Stimulated activated CD8-positive, alpha-beta memory T cell treated with anti-CD3 and anti-CD28 coated beads, Interleukin-2, amount 100 ng/mL, for 1 hour (primary cell): ENCODE measurements at places on chromosomes 1 and 21.

GRCh38 chr1:7221826-7222694 lies 436.8 kb downstream of the CAMTA1 start:
- DNase-seq, result no peak

DNA sequence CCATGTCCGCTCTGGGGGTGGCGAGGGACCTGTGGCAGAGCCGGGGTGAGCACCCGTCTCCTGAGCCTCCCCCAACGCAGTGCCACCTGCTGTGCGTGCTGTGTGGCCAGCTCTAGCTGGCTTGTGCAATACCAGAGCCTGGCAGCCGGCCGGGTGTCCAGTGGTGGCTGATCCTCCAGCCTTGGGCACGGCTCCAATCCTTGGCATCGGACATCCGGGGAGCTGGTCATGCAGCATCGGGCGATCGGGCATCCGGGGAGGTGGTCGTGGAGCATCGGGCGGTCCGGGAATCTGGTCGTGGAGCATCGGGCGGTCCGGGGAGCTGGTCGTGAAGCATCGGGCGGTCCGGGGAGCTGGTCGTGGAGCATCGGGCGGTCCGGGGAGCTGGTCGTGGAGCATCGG lies 8.1 kb downstream of the SLX9 start:
- DNase-seq, result no peak

GRCh38 chr1:179968994-179969919 lies 14.6 kb downstream of the CEP350 start:
- no peak for DNase-seq

GRCh38 chr1:230283678-230284077 lies 142.5 kb downstream of the PGBD5 start:
- DNase-seq, result no peak

- no peak for DNase-seq
These were observed 36.0 kb downstream of the PTPRU start for GRCh38 chr1:29272147-29272907.

GRCh38 chr1:109821221-109821669 lies 57.5 kb upstream of the EPS8L3 start:
- DNase-seq, result no peak

DNA sequence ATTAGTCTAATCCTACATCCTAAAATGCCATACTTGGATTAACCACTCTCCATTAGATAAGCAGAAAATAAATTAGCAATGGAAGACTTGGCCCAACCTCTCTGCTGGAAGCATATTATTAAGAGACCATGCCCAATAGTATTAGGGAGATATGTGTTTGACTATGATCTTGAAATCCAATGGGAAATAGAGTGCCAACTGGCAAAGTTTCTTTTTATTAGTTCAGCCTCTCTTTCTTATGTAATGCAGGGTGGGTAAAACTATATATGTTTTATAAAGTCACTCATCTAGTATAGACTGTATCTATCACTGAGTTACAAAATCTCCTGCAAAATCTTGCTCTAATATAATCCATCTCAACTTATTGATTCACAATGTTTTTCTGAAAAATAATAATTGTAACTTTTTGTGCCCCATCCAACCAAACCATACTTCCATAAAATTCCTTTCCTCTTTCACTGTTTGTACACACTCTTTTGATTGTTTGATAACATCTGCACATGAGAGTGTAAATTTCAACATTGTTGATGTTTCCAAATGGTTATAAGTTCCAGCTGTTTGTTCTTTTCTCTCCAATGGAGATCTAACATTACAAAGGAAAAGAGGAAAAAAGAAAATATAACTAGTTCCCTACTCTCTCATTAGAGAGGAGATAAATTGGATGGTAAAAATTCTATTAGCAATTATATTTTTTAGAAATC lies 408.1 kb upstream of the ADGRL2 start:
- DNase-seq, result no peak

GRCh38 chr1:94623560-94624148 lies 82.1 kb upstream of the F3 start:
- no peak for DNase-seq

- no peak for DNase-seq
These were observed 923.4 kb downstream of the NCAM2 start for GRCh38 chr21:21921410-21922232.

DNA sequence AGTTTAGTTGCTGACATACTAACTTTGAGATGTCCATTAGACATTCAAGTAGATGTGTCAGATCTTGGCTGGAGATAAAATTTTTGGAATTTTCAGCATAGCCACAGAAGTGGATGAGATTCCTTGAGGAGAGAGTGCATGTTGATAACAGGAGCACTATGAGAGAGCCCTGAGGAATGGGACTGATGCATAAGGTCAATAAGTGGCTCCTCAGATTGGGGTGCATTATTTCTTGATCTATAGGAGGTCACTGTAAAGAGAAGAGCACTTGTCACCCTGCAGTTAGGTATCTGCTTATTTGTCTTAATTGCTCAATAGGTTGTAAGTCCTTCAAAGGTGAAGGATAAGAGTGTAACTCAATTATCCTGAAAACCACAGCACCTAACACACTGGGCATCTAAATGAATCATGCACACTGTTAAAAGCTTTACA lies 52.0 kb upstream of the TACSTD2 start:
- no peak for DNase-seq

GRCh38 chr1:115783311-115783710 lies 14.8 kb upstream of the CASQ2 start:
- DNase-seq, result no peak
